ENCODE measurements at places on chromosomes 1 and 21. TPM values are rescaled to one million over a fixed set of nuclear protein-coding genes. Genes with fewer than 3 reads are reported as not detected.
A peak's percentile ranks its signal among the peaks of the same experiment; 100 is the strongest.

Gene CA6
- total RNA-seq: 1.7 TPM

Gene SIM2
- 0.16 TPM for total RNA-seq

Gene SPATA45
- not detected for total RNA-seq

Gene RNU1-2
- total RNA-seq: 1,082 TPM

Gene GBP6
- total RNA-seq: 0.11 TPM

Gene OR2L13
- total RNA-seq: not detected

Gene KPRP
- total RNA-seq: not detected

Gene HMCN1
- total RNA-seq: 0.14 TPM

Gene ANGPTL3
- total RNA-seq: not detected

Gene TMEM222
- total RNA-seq: 26.9 TPM

Gene CD1D
- total RNA-seq: not detected

Gene MAP3K21
- total RNA-seq: 4.2 TPM

Gene MYOM3
- not detected for total RNA-seq

Gene LCE3B
- total RNA-seq: not detected

Gene SMCP
- total RNA-seq: not detected

Gene HES5
- 0.19 TPM for total RNA-seq

Gene C1orf185
- not detected for total RNA-seq

Gene EPHA2
- 0.07 TPM for total RNA-seq

Gene TFF2
- not detected for total RNA-seq

Gene GBP2
- total RNA-seq: 294 TPM

Gene DDAH1
- total RNA-seq: not detected

Gene VCAM1
- total RNA-seq: not detected

Gene ELF3
- 0.18 TPM for total RNA-seq

Gene KLHDC7A
- total RNA-seq: not detected

Gene LAX1
- total RNA-seq: 20.4 TPM

DNA sequence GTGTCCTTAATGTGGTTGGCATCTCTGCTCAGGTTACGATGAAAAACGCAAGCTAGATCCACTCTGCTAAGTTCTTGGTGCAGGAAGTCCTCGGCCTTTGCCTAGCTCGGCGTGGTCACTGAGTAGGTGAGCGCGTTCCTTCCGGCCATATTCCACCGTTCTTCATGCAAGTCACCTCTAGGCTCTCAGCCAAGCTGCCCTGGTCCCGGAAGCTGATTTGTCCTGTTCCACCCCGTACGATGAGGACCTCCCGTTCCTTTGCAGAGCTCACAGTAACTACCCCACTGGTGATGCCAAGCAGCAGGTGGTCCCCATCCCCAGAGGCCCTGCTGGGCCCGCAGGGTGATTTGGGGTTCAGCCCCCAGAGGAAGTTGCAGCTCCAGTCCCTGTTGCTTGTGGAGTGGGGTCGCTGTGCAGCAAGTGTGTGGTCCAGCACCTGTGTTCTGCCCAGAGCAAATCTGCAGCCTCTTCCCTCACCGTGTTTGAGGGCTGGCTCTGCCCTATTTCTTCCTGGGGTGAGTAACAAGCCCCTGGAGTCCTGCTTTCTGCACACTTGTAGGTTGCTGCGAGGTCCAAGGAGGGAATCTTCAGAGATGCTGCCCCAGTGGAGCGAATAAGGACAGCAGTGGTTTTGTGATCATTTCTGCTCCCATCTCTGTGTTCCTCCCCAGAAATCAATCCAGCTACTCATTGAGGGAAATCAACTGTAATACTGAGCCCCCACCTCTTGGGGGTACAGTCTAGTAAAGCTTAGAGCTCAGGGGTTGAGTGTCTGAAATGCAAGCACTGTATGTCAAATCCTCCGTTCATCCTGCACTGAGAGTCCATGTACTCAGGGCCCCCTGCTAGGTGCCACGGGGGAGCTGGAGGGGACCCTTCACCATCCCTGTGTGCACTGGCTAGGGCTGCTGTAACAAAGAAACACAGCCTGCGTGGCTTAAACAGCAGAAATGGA is 2.3 kb downstream of the UMODL1 start:
- DNase-seq: no peak

GRCh38 chr1:207811920-207812720 is 60.3 kb downstream of the CD46 start:
- DNase-seq: no peak

- no peak for DNase-seq
Measured at GRCh38 chr1:147292631-147293251, 50.3 kb downstream of the CHD1L start.

- no peak for DNase-seq
Measured at GRCh38 chr1:178399177-178399728, 97.5 kb downstream of the CLEC20A start.

DNA sequence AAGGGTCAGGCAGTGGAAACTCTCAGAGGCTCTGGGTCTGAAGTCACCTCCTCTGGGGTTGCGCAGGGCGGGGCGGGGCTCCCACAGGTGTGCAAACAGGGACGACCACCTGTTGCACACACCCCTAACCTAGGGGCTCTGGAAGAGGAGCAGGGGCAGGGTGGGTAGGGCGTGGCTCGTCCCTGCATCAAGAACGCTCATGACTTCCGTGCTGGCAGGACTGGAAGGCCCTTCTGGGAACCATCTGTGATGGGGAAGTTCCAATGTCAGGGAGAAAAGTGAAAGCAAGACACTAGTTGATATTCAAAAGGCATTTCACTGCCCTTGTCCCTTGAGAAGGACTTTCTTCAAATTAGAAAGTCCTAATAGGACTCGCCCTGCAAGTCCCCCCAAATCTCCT is 22.1 kb upstream of the CLSTN1 start:
- no peak for DNase-seq

DNA sequence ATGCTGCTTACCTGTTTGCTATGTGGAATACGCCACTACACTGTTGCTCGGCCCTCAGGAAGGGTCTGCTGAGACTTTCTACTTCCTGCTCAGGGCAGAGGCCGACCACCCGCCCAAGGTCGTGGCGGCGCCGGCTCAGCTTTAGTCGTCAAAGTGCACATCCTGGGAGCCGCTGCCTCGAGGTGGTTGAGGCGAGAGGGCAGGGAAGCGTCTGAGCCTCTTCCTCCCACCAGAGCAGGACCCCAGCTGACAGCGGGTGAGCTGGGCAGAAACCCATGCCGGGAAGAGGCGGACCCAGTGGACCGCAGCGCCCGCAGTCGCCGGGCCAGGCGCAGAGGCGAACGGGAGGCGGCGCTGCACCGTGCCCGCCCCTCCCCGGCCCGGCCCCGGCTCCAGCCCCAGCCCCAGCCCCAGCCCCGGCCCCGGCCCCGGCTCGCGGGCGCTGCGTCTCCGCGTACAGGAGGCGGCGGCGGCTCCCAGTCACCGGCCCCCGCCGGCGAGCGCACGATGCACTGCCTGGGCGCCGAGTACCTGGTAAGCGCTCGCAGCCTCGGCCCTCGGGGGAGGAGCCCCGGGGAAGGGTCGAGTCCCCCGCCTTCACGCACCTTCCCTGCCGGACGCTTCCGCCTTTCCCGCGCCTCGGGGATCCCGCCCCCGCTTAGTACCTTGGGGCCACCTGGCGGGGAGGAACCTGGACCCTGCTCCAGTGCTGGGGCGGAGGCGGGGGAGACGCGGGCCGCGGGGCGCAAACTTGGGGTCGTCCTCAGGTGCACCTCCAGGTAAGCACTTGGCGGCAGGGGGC is at the start of gene SLC44A3:
SLC44A3 (plus strand) TSS at position 413 of the 802 bp plus-strand sequence; CDS start at position 508, 95 bp downstream.
- DNase-seq: peak; percentile 13

DNA sequence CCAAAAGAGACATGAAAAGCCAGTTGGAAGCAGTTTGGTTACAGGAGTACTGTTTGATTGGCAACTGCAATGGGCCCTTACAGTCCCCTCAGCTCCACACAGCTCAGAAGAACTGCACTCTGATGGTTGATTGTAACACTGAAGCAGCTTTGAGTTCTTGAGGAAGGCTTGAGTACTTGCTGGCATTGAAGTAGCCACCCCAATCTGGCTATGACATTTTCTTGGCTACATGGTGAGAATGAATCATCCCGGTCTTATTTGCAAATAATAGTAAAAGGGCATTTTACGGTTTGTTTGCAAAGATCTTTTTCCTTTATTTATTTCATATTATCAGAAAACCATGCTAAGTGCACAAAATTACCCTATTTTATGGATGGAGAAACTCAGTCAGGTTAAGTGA is 159.7 kb upstream of the BEND5 start:
- no peak for DNase-seq

- DNase-seq: no peak
Measured at GRCh38 chr1:206842854-206843253, 22.6 kb upstream of the IL20 start.

DNA sequence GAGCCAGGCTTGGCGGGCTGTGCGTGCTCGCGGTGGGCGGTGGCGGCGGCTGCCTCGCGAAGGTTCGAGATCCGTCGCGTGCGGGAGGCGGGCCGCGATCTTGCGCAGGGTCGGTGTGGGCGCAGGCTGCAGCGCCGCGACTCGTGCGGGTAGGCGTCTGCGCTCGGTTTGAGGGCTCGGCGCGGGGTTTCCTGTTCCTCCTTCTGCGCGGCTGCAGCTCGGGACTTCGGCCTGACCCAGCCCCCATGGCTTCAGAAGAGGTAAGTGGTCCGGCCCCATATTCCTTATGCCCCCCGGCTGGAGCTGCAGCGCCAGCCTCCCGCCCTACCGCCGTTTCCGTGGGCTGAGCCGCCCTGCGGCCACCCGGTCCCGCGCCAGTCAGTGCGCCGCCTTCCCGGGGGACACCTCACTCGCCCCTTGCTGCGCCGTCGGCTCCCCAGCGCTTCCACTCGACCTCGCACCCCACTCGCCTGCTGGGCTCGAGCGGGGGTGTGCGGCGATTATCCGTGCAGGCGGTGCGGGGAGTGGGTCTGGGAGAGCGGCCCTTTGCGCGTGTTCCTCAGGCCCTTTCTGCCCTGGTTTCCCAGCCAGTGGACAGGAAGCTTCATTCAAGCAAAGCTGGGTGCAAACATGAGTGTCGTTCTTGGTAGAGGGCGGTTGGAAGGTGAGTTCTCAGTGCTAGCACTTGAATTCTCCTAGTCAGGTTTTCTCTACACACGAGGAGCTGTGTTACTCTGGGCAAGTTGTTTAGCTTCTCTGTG is at the start of gene CACYBP:
CACYBP (plus strand) TSS at position 12 of the 761 bp plus-strand sequence; CDS start at position 246, 234 bp downstream.
- no peak for DNase-seq

- no peak for DNase-seq
Measured at GRCh38 chr1:11573116-11573692, 81.0 kb downstream of the FBXO2 start.

GRCh38 chr1:205492201-205492667 is 12.2 kb upstream of the CDK18 start:
- DNase-seq: no peak

- no peak for DNase-seq
Measured at GRCh38 chr1:100585786-100586185, 47.8 kb downstream of the GPR88 start.

- no peak for DNase-seq
Measured at GRCh38 chr21:45358261-45358670, 46.7 kb upstream of the COL18A1 start.

GRCh38 chr1:10795276-10796021 is 997 bp downstream of the CASZ1 start:
- no peak for DNase-seq

GRCh38 chr1:36154335-36154734 is 1.6 kb upstream of the MAP7D1 start:
- DNase-seq: no peak

GRCh38 chr1:71561206-71561605 is 480.4 kb upstream of the ZRANB2 start:
- DNase-seq: no peak

GRCh38 chr1:55828044-55828443 is 612.9 kb upstream of the USP24 start:
- no peak for DNase-seq

- no peak for DNase-seq
Measured at GRCh38 chr1:36560621-36561360, 78.1 kb upstream of the CSF3R start.

GRCh38 chr1:66346057-66346795 is 187.7 kb upstream of the SGIP1 start:
- DNase-seq: no peak

GRCh38 chr1:241443561-241443960 is 76.0 kb downstream of the FH start:
- DNase-seq: no peak

- no peak for DNase-seq
Measured at GRCh38 chr1:69738458-69739250, 170.9 kb downstream of the LRRC7 start.

DNA sequence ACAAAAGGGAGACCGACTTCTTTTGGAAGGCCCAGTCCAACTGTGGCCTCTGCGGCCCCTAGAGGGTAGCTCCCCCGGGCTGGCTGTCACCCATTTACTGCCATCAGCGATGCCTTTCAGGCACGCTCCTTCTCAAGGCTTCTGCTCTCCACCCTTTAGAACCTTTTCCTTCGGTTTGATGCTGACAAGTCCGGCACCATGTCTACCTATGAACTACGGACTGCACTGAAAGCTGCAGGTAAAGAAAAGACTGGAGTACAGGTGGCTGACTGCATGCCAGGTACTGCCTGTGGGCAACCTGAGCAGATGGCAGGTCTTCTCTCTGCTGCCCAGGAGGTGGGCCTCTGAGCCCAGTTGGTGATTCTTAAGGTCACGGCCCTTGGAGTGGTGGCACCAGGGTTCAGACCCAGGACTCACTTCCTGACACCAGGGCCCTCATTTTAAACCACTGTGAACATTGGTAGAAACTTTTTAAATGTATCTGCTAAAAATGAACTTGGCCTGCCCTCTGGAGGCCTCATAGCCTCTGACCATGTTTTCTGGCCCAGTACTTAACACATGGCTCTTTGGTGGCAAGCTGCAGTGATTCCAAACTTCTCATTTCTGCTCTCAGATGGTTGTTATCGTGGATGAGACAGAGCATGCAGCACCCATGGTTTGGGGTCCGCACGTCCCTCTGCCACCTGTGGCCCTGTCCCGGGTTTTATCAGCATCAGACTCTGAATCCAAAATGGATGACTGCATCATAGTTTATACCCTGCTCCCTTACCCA is 45.7 kb downstream of the CAPN9 start:
- DNase-seq: no peak

GRCh38 chr1:59574085-59574484 is 240.7 kb upstream of the HOOK1 start:
- DNase-seq: no peak

DNA sequence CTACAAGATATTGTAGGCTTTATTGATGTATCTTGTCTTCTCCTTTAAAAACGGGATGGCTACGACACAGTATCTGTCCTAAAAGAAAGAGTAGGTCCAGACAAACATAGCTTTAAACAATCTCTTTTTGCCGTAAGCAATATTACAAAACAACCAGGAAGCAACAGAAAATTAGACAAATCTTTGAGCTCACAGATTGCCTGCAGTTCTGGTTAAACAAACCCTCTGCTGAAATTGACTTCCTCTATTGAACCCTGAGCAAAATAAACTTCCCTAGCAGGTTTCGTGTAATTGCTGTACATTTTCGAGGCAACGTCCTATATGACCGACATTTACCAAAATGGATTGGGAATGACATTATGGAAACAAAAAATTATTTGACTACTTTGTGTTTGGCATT is 50.6 kb downstream of the CHML start:
- DNase-seq: no peak

DNA sequence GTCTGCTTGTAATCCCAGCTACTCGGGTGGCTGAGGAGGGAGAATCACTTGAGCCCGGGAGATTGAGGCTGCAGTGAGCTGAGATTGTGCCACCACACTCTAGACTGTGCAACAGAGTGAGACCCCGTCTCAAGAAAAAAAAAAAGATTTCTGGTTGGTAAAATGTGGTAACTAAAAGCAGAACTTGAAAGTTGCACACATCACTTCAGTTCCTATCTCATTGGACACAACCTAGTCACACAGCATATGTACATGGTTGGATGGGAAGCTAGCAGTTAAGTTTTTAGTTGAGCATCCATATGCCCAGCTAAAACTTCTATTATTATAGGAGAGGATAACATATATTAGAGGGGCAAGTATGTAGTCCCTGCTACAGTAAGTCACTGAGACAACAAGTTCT is 22.1 kb downstream of the BCAS2 start:
- no peak for DNase-seq
